ENCODE measurements at places on chromosomes 4 and X.

GRCh38 chr4:139234253-139234652, 45.8 kb downstream of the MGARP start:
- DNase-seq, result no peak

DNA sequence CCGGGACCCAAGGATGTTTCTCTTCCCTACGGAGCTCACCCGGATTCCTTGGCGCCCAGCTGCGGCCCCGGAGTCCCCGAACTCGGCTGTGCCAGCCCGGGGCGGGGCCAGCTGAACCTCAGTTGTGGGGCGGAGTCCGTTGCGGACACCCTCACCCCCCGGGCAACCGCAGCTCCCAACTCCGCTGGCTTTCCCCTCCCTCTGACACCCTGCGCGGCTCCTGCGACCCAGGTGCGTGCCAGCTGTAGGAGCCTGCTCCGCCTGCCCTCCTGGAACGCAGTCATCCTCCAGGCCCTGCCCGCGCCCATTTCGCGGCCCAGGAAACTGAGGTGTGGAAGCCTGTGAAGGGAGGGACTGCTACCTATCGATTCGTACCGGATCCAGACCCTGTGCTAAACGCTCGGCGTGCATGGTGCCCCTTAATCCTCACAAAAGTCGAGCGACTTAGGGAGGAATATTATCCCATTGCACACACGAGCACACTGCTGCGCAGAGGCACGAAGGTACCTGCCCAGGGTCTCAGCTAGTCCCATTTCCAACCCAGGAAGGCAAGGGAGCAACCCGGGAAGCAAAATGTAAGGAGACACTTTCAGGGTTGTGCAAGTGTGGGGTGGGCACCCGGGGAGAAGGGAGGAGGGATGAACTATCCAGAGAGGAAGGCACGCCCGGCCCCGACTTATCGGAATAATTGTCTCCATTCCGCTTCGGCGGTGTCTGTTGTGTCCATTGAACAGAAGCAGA, 12.3 kb downstream of the MSX1 start:
- no peak for DNase-seq

DNA sequence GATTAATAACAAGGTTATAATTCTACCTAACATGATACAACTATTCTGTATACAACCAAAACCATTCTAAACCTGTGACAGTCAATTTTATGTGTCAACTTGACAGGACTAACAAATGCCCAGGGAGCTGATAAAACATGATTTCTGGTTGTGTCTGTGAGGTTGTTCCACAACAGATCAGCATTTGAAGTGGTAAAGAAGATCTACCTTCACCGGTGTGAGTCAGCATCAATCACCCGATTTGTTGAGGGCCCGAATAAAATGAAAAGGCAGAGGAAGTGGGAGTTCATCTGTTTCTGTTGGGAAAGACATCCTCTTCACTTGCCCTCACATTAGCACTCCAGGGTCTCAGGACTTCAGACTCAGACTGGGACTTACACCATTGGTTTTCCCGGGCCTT, 187.9 kb downstream of the MAB21L2 start:
- peak; percentile 20 for DNase-seq

DNA sequence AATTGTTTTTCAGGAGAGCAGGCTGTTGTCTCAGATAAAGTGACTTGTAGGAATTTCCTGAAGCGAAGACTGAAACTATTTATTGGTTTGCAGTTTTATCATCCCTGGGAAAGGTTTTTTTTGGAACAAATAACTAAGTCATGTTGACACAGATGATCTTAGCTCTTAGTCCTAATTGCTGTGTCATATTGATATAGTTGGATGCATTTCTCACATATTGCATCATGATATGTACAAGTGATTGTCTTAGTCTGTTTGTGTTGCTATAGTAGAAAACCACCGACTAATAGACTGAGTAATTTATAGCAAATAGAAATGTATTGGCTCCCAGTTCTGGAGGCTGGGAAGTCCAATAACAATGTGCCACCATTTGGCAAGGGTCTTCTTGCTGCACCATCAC, 397.5 kb upstream of the PPP1R2C start:
- no peak for DNase-seq

GRCh38 chr4:168618577-168619265, 121.9 kb downstream of the PALLD start:
- peak; percentile 93 for DNase-seq

- DNase-seq, result no peak
Observed at GRCh38 chrX:140297273-140297672, 207.6 kb downstream of the SOX3 start.

- peak; percentile 95 for DNase-seq
Observed at GRCh38 chr4:128322986-128323385, 35.4 kb upstream of the PGRMC2 start.

DNA sequence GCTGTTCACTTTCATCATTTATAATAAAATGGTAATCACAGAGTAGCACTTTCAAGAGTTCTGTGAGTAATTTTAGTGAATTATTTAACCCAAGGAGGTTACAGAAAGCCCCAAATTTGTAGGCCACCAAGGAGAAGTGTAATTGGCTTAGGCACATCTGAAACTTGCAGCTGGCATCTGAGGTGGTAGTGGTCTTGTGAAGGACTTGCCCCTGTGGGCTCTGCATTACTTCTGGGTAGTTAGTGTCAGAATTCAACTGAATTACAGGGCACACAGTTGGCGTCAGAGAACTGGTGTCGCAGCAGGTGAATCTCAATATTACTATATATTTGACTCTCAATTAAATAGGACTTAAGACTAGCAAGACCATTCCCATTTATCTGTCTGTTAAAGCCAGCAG, 36.9 kb downstream of the GPR174 start:
- DNase-seq, result no peak

- no peak for DNase-seq
Observed at GRCh38 chr4:182840108-182840507, 77.1 kb downstream of the DCTD start.

DNA sequence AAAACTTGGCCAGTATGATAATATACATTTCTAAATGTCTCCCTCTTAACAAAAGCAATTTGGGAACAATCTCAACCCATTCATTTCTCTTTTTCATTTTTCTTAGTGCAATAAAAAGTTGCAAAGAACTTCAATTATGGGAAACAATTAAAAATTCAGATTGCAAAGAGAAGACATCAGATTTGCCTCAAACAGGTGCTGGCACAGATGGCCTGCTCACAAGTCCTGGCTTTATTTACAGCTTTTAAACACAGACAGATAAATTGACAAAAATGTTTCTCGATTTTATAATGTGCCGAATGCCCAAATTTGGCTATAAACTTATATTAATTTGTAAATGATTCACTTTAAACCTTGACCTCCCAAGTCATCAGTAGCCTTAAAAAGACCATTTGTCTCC, 28.7 kb downstream of the SLC4A4 start:
- no peak for DNase-seq

DNA sequence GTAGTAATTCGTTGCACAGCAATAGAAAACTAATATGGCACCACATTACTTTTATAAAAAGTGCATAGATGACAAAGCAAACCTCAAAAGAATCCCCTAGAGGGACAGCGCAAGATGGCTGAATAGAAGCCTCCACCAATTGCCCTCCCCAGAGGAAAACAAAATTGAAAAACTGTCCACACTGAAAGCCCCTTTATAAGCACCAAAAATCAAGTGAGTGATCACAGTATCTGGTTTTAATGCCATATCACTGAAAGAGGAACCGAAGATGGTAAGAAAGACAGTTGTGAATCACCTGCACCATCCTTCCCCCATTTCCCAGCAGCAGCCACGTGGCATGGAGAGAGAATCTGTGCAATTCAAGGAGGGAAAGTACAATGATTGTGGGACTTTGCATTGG, 522.2 kb downstream of the GLUD2 start:
- no peak for DNase-seq

DNA sequence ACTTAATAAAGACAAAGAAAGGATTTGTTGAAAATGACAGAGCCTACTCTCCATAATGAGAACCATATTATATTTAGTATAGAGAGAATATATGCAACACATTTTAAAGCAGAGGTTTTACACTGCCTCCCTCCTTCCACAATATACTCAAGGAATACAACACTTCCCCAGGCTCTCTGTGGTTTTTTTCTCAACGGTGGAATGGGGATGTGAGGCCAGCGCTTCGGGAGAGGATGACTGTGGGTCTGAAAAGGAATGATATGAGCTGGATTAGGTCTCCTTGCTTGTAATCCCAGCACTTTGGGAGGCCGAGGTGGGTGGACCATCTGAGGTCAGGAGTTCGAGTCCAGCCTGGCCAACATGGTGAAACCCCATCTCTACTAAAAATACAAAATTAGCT, 348.7 kb upstream of the KLF3 start:
- DNase-seq, result no peak

DNA sequence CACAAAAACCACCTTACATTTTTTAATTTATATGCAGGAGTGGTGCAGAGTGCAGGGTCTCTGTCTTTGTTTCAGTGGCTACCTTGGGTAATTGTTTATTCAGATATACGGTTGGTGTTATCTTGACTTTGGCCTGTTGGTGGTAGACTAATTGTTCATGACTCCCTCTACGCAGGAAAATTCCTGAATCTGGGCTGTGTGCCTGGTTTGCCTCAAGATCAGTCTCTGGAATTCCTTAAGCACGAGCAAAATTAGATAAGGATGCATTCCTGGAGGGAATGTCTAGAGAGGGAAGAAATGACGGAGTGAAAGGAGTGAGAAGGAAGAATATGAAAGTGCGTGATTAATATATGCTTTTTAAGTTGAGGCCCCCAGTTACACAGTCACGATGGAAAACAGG, 576.9 kb upstream of the PCDH10 start:
- DNase-seq, result no peak

GRCh38 chrX:42797651-42798269, 19.8 kb upstream of the PPP1R2C start:
- peak; percentile 82 for DNase-seq

DNA sequence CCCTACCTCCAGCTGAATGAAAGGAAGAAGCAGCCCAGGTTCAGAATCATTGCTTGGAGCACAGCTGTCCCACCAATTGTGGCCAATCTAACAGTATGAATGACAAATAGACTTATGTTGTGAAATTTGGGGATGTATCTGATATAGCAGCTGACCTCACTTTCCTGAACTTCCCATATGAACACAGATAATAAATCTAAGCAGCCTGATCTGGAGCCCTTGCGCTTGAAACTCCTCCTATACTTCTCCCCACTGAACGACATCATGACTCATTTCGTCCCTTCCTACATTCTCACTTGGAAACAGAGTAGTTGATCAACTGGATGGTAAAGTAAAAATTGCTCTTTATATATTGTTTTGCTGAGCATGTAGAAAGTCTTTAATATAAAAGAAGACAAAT, 24.2 kb upstream of the AMELX start:
- no peak for DNase-seq

GRCh38 chr4:683982-684622, 4.8 kb downstream of the SLC49A3 start:
- DNase-seq, result peak; percentile 51

GRCh38 chr4:173766171-173766600, 236.2 kb upstream of the HAND2 start:
- no peak for DNase-seq

- DNase-seq, result no peak
Observed at GRCh38 chr4:104421566-104421965, 73.1 kb downstream of the CXXC4 start.

DNA sequence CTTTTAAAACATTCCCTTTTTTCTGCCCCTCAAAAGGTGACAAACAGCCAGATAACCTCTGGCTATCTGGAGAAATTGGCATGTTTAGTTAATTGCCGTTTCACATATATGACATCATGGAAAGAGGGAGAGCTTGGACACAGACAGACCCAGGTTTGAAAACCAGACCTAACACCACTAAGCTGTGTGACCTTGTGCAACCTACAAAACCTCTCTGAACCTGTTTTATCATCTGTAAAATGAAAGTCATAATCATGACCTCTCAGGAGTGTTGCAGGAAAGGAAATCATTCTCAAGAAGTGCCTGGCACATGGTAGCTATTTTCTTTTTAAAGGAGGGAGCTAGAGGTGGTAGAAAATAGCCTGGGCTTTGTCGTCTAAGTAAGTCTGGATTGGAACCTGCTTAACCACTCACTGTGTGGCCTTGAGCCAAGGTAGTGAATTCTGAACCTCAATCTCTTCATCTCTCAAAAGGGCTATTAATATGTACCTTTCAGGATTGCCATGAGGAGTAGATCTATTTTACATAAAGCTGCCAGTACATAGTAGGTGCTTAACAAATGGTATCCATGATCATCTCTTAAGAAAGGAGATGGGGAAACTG, 363.5 kb downstream of the BCOR start:
- DNase-seq, result no peak

- no peak for DNase-seq
Observed at GRCh38 chr4:126661194-126661593, 971.6 kb upstream of the INTU start.

- no peak for DNase-seq
Observed at GRCh38 chrX:31232506-31232905, 160.7 kb upstream of the FTHL17 start.

DNA sequence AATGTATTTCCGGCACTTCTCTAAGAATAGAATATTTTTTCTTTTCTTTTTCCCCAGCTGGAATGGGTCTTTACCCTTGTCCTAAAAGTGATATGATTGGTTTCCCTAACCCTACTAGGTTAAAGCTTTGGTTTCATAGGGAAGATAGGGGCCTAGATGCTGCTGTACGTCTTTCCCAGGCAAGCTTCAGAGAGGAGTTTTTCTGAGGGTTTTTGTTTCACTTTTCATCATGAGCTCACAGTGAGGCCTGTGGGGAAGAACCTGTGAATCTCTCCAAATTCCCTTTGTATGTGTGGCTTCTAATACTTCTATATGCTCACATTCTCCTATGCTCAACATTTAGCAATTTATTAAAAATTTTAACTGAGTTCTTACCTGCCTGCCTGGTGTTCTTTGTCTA, 320.0 kb upstream of the PCDH18 start:
- no peak for DNase-seq

- DNase-seq, result no peak
Observed at GRCh38 chr4:20625426-20625825, 74.8 kb upstream of the PACRGL start.

- no peak for DNase-seq
Observed at GRCh38 chr4:4249866-4250265, 1.8 kb upstream of the TMEM128 start.

- peak; percentile 29 for DNase-seq
Observed at GRCh38 chr4:24748758-24749350, 46.5 kb upstream of the SOD3 start.

DNA sequence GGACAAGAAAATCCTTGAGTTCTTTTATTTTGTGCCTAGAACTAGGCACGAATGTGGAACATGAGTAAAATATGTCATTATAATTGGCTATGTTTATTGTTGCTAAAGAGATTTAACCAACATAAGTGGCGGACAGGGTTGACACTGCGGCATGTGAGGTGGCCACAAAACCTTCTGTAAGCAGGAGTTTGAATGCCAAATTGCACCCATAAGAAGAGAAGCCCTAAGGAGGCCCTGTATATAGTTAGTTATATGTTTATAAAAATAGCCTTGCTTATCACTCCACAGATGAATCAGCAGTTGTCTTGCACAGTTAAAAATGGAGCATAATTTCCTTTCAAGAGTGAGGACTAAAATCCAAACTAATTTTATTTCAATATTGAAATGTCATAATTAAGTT, 336.1 kb downstream of the GBA3 start:
- DNase-seq, result no peak

GRCh38 chr4:154368060-154368459, 123.5 kb downstream of the DCHS2 start:
- DNase-seq, result no peak
